ENCODE measurements at places on chromosomes 13 and 19.

GRCh38 chr13:34153428-34154180 is 335.7 kb downstream of the RFC3 start:
- no peak for DNase-seq

GRCh38 chr13:110121422-110122083 is 185.4 kb downstream of the COL4A1 start:
- DNase-seq: no peak

DNA sequence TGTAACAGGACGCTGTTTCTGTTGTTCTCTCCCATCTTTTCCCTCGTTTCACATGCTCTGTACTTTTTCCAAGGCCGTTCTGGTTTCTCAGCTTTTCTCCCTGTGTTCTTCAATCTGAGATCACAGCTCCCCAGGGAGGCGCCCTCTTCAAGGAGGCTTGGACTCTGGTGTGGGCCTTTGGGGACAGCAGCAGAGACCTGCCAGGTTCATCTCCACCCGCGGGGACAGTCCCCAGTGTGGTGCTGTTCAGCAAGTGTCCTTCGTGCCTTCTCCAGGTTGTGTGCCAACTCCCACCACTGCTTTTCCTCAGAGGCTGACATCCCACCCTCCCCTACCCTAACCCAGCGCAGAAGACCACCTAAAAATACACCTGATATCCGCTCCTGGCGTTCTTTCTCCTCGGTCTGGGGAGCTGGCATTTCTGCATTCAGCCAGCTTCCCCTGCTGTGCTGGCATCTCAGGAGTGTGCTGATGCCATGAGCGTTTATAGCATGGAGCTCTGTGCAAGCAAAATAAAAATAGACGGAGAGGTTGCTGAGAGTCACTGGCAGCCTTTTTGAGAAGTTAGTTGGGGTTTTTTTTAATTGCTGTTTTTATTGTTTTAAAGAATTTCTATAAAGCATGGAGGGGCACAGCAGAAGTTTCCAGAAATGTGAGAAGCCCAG is 149.4 kb downstream of the STK24 start:
- DNase-seq: no peak

DNA sequence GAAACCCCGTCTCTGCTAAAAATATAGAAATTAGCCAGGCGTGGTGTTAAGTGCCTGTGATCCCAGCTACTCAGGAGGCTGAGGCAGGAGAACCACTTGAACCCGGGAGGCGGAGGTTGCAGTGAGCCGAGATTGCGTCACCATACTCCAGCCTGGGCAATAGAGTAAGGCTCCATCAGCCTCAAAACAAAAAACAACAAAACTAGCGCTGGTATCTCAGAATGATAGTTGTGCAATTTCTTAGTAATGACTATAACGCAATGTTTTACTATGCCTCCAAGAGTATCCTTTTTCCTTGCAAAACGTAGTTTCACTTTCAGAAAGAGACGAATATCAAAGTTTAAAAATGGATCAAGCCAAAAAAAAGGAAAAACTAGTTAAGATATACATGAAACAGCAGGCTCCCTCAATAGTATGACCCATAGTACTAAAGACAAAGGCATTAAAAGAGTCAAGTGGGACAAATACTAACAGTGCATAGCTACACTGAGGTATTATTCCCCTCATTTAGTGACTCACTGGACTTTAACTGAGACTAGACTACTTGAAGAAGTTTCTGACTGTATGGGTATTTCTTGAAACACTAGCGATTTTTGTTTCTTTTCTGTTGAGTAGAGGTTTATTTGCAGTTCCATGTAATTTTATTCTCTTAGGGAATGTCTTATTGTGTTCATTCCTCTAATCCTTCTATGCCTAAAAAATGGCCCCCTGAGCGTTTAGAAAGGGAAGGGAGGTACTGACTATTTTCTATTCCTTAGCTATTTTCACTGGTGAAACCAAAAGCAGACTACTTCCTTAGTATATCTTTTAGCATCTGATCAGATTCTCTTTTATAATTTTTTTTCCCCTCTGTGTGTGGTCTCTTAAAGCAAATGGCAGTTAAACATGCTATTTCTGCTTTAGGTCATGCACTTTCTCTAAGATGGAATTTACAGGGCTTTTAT is 10.4 kb upstream of the ITM2B start:
- DNase-seq: no peak
